ENCODE measurements at places on chromosomes 3 and 15.

DNA sequence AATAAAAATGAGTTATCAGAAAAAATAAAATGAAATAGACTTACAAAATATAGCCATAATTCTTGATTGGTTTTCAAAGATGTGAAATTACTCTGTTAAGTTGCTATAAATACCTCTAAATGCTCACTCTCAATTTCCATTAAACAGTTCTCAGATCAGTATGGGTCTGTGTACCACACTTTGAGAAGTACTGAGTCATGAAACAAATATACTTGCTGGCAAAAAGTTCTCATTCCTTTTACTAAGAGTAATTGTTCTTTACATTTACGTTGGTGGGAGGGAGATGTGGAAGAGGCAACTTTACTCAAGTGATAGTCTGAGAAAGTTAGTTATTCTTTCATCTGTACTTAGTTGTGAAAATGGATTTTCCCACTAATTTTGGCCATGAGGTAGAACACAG, 96.3 kb downstream of the ZNF385D start:
- no peak for DNase-seq

DNA sequence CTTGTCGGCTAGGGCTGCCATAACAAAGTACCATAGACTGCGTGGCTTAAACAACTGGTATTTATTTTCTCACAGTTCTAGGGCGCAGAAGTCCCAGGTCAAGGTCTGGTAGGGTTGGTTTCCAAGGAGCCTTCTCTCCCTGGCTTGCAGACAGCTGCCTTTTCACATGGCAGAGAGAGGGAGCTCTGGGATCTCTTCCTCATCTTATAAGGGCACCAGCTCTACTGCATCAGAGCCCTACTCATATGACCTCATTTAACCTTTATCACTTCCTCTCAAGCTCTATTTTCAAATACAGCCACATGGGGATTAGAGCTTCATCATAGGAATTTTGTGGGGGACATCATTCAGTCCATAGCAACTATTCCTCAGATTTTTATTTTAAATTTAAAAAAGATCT, 17.6 kb upstream of the PAQR9 start:
- DNase-seq: no peak

DNA sequence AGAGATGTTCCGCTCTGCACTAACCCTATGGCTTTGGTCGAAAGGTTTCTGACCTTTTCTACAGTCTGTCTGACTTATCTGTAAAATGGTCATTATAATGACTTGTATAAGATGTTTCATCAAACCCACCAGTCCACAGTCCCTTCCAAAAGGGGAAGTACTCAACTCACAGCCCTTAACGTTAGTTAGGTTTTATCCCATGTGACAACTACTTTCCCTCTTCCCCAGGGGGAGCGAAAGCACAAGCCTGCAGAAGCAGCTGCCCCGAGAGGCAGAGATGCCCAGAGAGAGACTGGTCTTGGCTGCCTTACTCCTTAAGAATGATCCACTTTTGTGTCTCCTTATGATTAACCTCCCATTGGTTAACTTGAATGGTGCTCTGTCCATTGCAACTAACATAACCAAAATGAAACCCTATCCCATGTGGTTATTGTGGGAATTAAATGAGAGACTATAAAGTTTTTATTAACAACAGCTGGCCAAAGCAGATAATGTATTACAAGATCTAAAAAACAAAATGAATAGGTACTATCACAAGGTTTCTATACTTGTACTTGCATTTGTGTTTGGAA, 6.4 kb downstream of the ASTE1 start:
- DNase-seq: no peak

GRCh38 chr3:54901906-54902685, 25.8 kb downstream of the LRTM1 start:
- DNase-seq: no peak

- DNase-seq: no peak
These were observed 494.8 kb downstream of the FOXP1 start for GRCh38 chr3:71088742-71089141.

- no peak for DNase-seq
These were observed 41.8 kb upstream of the CCNL1 start for GRCh38 chr3:157201648-157202278.

- DNase-seq: no peak
These were observed 28.1 kb downstream of the SPINK8 start for GRCh38 chr3:48305396-48305795.

- DNase-seq: no peak
These were observed 4.5 kb downstream of the LRRC31 start for GRCh38 chr3:169865176-169865767.

All from activated CD8-positive, alpha-beta memory T cell treated with anti-CD3 and anti-CD28 coated beads for 1 hour (primary cell).